Activated T-helper 1 cell treated with anti-CD3 and anti-CD28 coated beads, Interleukin-2, amount 50 U/mL, for 16 hours (primary cell): ENCODE measurements at places on chromosomes 12 and 14.
A peak's percentile ranks its signal among the peaks of the same experiment; 100 is the strongest.

DNA sequence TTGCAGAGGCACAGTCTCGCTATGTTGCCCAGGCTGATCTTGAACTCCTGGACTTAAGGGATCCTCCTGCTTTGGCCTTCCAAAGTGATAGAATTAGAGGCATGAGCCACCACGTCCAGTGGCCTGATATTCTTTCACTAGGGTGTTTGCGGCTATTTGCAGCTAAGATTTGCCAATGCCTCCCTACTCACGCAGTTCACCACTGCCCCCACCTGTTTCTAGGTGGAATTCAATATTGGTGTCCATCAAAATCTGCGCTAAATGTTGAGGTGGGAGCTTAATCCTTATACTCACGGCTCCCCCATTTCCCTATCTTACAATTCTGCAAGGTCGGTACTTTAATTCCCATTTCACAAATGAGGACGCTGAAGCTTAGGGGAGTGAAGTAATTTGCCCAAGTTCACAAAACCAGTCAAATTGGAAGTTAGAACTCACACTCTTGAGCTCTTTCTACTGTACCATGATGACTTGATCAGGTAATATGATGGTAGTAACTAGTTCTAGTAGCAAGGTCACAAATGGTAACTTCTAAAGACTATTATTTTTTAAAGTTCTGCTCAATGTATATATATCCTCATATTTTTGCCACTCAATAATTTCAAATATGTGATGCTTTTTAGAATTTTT lies 22.1 kb upstream of the LRRC9 start:
- no peak for DNase-seq

- no peak for DNase-seq
Observed at GRCh38 chr14:85813040-85813439, 283.1 kb downstream of the FLRT2 start.

- no peak for DNase-seq
Observed at GRCh38 chr14:61469781-61470180, 148.4 kb downstream of the PRKCH start.

GRCh38 chr12:99137124-99137855 lies 492.2 kb downstream of the APAF1 start:
- DNase-seq: no peak

- no peak for DNase-seq
Observed at GRCh38 chr12:52091869-52092268, 12.4 kb downstream of the SMIM41 start.

GRCh38 chr14:33840797-33841196 lies 110.1 kb downstream of the EGLN3 start:
- DNase-seq: no peak

- DNase-seq: no peak
Observed at GRCh38 chr12:68824131-68824530, 16.2 kb downstream of the MDM2 start.

GRCh38 chr12:129383956-129384355 lies 519.9 kb downstream of the TMEM132D start:
- no peak for DNase-seq

- peak; percentile 38 for DNase-seq
Observed at GRCh38 chr14:104677512-104678332, 11.7 kb upstream of the INF2 start.

- DNase-seq: no peak
Observed at GRCh38 chr12:44667461-44667860, 208.7 kb downstream of the NELL2 start.

DNA sequence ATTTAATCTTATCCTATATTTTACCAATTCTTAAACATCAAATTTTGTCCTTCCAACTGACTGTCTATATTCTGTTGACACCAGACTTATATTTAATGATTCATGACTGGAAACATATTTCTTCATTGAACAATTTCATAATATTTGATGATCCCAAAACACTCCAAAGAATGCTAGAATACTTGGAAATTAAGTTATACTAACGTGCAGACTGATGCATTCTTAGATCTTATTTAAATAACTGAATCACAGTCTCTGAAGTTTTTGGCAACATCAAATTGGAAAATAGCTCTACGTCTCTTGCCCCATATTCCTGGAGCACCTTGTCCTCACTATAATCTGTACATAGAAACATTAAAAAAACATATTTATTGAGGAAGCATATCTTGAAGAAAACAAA lies 127.4 kb downstream of the HMGA2 start:
- DNase-seq: no peak

DNA sequence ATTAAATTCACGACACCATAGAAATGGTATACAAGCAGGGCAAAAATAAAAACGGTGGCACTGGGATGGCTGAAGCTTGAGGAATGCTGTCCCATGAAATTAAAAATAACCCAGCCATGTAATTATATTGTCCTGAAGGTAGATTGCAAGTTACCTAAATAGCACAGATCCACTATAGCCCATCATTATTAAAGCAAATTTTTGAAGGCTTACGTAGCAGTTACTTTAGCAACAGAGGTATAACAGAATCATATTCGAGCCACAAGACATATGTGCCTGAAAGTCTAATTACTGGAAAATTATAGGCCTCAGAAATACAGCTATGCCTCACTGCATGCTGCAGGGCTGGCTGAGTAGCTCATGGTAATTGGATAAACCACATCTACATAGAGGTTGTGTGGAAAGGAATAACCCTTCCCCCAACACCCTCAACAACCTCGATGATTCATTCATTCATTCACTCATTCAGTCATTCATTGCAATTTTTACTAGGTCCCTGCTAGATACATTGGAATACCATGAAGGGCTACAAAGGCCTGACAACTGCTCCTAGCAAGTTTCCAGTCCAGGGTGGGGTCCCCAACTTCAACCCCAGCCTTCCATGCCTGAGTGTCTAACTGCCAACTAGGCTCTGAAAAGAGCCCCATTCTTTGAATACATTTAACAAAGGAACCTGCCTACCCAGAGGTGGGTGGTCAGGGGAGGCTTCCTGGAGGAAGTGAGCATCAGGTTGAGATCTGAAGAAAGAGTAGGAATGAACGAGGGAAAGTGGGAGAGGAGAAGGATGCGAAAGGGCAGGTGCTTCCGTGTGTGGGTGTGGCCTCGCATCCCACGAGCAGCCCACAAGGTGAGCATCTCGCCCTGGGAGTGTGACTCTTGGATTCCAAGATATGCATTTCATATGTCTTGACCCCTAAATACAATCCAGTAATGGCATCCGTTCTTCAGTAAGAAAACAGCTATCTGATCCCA lies 18.0 kb upstream of the CMKLR1 start:
- no peak for DNase-seq

DNA sequence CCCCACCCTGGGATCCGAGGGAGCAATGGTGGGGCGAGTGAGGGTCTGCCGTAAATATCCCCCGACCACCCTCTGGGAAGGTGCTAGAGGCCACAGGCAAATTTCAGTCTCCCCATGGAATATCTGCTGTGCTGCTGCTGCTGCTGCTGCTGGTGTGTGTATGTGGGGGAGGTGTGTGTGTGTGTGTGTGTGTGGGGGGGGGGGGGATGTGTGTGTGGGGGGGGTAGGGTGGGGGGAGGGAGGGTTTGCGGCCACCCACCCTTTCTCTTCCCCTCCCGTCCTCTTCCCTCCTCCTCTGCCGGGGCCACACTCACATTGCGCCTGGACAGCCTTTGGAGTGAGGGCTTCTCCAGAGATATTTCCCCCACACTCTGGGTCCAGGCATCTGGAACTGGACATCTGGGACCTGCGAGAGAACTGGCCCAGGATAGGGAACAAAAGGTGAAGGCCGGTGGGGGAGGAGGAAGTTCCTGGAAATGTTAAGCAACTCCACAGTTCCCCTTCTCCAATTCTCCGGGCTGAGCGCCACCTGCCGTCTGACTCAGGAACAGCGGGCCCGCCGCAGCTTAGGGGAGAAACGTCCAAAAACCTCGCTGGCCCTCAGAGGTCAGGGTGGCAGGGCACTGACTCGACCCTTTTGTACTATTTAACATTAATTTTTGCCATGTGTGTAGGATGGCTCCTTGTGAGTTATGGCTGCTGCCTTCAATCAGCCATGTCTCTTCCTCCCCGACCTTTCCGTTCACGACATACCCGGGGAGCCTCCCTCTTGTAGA lies at the start of gene C1RL:
Gene C1RL, minus strand, starts transcription at position 419 of the 776 bp plus-strand sequence. Its CDS starts 34 bp downstream, at position 385.
- DNase-seq: peak; percentile 71

GRCh38 chr12:86663173-86663572 lies 407.0 kb upstream of the MGAT4C start:
- DNase-seq: no peak

- peak; percentile 96 for DNase-seq
Observed at GRCh38 chr12:116737774-116738657, at the start of the genes RNFT2 and SPRING1. Gene RNFT2 (plus strand): TSS chr12:116738315. CDS start chr12:116740498, 2,183 bp downstream. Gene SPRING1 (minus strand): TSS chr12:116738069. CDS start chr12:116737900, 169 bp downstream.

DNA sequence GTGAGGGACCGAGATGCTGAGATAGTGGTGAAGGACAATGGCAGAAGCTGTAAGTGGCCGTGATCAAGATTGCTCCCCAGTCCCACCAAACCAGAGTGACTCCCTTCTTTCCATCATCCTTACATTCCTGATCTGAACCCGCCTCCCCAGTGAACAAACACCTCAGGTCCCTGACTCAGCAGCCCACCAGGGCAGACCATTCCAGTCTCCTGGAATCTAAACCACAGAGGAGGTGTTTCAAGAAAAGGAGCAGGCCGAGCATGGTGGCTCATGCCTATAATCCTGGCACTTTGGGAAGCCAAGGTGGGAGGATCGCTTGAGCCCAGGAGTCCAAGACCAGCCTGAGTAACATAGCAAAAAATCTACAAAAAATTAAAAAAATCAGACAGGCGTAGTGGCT lies 6.6 kb downstream of the ERBB3 start:
- no peak for DNase-seq

- DNase-seq: no peak
Observed at GRCh38 chr12:27243006-27243405, 1.1 kb upstream of the STK38L start.

DNA sequence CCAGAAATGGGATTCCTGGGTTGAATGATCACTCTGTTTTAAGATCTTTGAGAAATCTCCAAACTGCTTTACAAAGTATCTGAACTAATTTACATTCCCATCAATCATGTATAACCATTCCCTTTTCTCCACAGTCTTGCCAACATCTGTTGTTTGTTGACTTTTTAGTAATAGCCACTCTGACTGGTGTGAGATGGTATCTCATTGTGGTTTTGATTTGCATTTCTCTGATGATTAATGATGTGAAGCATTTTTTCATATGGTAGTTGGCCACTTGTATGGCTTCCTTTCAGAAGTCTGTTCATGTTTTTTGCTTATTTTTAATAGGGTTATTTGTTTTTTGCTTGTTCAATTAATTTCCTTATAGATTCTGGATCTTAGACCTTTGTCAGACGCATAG lies 211.8 kb upstream of the AVPR1A start:
- no peak for DNase-seq

DNA sequence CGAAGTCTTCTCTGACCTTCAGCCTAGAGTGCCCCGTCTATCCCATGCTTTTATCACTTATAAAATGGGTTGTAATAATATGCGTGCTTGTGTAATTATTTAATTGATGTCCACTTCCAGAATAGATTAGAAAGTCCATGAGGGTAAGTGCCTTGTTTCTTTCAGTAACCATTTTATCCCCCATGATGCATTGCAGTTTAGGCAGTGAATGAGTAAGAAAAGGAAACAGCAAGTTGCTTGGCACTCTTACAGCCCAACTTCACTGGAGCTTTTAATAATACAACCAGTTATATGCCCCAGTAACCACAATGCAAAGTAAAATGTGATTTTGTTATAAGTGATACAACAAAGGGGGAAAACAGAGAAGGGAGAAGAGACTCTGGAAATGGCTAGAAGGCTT lies 287.3 kb downstream of the MED13L start:
- no peak for DNase-seq

- DNase-seq: no peak
Observed at GRCh38 chr12:11650286-11651281, 1.1 kb downstream of the ETV6 start.

DNA sequence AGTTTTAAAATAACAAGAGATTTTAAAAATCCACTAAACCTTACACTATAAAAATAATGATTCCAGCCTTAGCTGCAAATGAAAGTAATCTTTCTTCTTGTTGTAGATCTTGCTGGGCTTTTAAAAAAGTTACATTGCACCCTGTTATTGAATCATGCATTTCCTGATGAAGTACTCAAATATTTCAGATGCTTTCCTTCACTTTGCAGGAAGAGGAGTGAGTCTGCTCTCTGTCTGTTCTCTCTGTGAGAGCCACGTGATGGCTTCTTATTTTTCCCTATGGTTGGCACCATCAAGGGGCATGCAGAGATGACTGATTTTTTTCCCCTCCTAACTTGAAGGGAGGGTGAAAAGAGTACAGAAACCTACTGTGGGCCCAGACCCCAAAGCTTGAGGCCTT lies 262.7 kb downstream of the ATP23 start:
- DNase-seq: no peak

DNA sequence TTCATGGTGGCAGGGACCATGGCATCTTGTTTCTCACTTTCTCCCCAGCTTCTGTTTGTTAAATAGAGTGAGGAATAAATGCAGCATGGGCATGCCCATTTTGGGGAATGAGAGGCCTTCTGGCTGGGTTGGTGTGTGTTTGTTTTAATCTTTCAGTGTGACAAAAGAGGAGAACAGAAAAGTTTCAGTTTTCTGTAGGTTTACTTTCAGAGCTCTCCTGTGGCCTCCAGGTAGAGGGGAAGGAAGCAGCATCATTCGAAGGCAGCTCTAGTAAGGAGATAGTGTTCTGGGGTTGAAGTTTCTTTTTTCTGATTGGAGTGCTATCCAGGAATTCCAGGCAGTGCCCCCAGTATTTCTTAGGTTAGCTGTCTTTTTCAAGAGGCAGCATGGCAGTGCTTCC lies 15.3 kb downstream of the MSRB3 start:
- DNase-seq: no peak

GRCh38 chr14:103749452-103749851 lies 33.8 kb downstream of the ZFYVE21 start:
- DNase-seq: no peak

DNA sequence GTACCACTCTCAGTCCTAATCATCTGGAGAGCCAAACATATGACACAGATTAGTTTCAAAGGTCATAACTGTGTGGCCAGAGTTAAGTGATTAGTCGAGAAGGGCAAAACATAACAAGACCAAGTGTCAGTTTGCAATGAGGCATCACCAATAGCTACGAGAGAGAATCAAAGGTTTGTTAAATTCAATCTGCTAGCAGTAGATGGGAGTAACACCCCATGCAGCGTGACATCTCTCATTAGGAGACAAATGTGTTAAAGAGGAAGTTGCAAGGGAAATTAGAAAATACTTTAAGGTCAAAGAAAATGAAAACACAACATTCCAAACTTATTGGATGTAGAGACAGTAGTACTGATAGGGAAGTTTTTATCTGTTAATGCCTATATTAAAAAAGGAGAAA lies 135.7 kb upstream of the SYT10 start:
- no peak for DNase-seq

DNA sequence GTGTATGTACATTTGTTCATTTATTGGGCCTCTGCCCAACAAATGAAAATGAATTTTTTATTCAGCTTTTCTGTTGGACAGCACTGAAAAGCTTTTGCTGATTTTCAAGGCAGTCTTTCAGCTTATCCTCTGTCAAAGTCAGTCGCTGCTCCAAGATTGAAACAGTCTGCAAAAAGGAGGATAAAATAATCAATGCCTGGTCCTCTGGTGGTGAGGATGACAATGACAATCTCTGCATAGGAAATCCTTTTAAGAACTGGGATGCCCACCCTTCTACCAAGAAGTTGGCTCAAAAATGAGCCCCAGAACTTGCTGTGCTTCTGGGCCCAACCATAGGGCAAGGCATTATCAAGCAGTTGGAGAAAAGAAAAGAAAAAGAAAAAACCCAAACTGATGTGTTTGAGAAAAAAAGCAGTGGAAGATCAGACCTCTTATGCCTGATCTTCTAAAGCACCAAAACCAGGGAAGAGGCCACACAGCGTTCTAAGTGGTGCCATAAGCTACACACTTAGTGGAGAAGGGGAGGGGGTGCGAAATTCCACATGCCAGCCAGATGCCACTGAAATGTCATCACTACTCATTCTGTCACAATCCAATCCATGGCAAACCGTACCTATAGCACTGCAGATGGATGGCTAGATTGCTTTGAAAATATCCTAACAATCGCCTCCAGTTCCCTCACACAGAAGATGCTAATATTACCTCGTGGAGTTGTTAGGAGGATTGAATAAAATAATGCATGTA lies 69.0 kb upstream of the DUSP6 start:
- no peak for DNase-seq
